Islet precursor cell (in vitro differentiated cells): ENCODE measurements at places on chromosomes 12 and 14.

DNA sequence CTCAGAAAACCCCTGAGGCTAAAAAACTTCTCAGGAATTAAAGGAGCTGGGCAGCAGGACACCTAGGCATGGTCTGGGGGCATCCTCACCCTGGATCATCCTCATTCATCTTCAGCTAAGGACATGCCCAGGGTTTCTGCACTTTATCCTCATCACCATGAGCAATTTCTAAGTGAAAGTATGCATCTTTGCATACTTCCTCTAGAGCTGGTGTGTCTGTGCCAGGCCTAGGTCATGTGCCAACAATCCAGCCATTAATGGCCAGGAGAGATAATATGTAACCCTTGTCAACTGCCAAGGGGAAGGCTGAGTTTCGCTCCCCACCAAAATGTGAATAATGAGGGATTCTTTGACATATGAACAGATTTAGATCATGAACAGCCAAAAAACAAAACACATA is 160.5 kb downstream of the KITLG start:
- DNase-seq: no peak

DNA sequence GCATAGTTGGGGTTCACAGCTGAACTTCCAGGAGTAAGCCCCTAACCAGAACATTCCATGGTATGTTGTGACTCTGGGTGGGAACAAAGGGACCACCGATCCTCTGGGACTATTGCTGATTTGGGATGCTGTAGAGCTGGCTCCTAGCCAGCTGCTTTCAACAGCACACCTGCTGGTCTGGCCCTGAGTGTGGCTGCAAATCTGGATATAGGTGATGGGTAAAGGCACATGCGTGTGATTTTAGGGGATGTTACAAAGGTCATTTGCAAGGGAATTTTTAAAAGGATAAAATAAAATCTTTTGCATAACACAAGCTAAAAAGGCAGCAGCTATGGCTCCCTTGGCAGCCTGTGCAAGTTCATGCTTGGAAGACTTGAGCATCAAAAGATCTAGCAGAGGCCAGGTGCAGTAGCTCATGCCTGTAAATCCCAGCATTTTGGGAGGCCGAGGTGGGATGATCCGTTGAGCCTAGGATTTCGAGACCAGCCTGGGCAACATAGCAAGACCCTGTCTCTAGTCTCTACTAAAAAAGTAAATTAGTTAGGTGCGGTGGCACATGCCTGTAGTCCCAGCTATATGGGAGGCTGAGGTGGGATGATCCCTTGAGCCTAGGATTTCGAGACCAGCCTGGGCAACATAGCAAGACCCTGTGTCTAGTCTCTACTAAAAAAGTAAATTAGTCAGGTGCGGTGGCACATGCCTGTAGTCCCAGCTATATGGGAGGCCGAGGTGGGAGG is 1.6 kb downstream of the ALDH2 start:
- no peak for DNase-seq

DNA sequence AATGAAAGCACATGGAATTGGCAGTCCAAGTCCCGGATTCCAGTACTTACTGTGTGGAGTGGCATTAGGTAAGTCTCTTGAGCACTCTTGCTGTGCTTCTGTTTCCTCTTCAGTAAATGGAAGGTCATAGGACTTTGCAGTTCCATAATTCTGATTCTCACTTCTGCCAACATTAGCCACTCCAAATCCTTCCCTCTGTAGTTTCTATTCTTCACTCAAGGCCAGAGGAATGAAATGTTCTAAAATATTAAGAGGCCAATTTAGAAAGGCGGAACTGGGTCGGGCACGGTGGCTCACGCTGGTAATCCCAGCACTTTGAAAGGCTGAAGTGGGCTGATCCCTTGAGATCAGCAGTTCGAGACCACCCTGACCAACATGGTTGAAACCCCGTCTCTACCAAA is 19.8 kb upstream of the SLC5A8 start:
- no peak for DNase-seq

DNA sequence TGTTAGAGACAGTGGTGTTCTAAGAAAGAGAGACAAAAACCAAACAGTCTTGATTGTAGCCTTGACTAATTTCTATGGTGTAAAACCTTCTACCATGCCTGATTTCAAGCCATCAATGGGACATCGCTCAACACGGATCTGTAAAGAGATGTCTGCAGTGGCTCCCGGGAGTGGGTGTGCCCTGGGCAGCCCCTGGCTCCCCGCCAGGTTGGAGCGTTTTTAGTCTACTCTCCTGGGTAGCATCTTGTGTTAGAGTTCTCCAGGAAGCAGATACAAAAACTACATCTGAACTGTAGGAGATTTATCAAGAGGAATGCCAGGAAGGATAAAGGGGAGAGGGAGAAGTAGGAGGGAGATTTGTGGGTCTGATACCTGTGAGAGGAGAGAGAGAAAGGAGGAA is 1212.9 kb downstream of the BCL11B start:
- DNase-seq: no peak

- DNase-seq: no peak
These were observed 1036.6 kb downstream of the TRHDE start for GRCh38 chr12:73308747-73309146.

DNA sequence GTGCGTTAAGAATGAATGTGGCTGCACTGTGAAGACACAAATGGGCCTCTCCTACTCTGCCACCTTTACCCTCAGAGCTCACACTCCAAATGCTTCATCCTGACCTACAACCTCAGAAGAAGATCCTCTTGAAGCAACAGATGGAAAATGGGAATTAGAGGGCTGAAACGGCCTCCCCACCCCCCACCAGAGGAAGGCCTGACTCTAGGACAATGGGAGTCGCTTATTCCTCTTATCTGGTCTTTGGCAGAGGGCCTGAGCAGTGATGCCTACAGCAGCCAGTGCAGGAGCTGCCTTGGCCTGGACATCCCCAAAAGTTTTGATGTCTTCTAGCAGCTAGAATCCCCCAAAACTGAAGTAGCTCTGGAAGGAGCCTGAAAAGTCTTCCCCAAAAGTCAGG is 29.2 kb downstream of the BTBD7 start:
- peak; percentile 54 for DNase-seq
